Stimulated activated CD4-positive, alpha-beta T cell treated with anti-CD3 and anti-CD28 coated beads, Interleukin-1b, Interleukin-23, amount 100 ng/mL, for 24 hours (primary cell): ENCODE measurements at places on chromosomes 5 and 9.

DNA sequence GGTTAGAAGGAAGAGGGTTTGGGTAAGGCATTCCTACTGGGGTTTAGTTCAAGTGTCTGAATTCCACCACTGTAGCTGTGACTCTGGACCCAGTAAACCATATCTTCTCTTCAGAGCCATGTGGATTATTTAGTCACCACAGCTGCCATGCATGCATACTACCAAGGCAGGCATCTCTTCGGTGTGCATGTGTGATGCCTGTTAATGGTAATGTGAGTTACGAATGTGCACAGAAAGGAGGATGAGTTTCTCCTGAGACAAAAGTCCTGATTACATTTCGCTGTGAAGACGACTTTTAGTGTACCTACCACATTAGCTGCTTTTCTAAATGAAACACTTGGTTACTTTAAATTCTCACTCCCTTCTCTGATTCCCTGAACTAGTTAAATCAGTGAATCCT lies 9.3 kb downstream of the PBX3 start:
- no peak for DNase-seq

- no peak for DNase-seq
These were observed 56.3 kb downstream of the SPTLC1 start for GRCh38 chr9:92058723-92059444.

GRCh38 chr5:136506131-136506530 lies 140.8 kb upstream of the TRPC7 start:
- no peak for DNase-seq

GRCh38 chr9:93151097-93151784 lies 17.2 kb upstream of the NINJ1 start:
- DNase-seq = no peak

GRCh38 chr5:10903786-10904560 lies 142.9 kb upstream of the DAP start:
- no peak for DNase-seq

GRCh38 chr5:38267372-38267771 lies 9.0 kb downstream of the EGFLAM start:
- DNase-seq = no peak

- DNase-seq = peak; percentile 44
These were observed 47.6 kb downstream of the THBS4 start for GRCh38 chr5:80082731-80083100.

- DNase-seq = no peak
These were observed 216.2 kb upstream of the PIK3R1 start for GRCh38 chr5:67999391-67999790.

- DNase-seq = no peak
These were observed 9.4 kb upstream of the SLC12A2 start for GRCh38 chr5:128074171-128074570.

- DNase-seq = no peak
These were observed 427.1 kb upstream of the CHD1 start for GRCh38 chr5:99355881-99356280.

- no peak for DNase-seq
These were observed 388.6 kb upstream of the CDH6 start for GRCh38 chr5:30804739-30805505.

DNA sequence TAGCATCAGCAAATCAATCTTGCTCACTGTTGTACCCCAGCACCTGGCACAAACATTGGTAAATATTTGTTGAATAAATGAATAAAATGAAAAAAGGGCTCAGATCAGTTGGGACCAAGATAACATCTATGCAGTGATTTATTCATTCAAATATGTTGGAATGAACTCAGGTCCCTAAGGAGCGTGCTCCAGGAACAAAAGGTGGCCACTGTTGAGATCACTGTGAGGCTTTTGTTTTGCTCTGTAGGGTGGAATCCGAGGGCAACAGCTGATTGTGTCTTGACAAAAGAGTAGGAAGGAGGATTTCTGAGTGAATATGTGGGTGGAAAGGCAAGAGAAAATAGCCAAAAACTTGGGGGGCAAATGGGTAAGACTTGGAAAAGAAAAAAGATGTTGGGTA lies 89.7 kb downstream of the PPP2R2B start:
- no peak for DNase-seq

DNA sequence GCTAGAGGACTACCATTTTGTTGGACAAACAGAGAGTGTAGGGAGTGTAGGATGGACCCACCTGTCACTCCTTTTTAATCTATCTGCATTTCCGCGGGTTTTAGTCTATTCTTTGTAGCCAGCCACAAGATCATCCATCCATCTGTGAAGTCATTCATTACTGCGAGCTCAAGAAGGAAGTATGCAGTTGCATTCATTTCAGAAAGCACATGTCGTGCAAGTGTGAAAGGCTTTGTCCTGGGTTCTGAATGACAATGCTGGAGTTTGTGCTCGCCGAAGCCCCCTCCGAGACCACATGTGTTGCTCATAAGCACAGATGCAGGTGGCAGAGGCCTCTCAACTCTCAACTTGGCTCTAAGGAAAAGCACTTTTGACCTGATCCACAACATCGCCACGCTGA lies 70.3 kb upstream of the BASP1 start:
- no peak for DNase-seq

GRCh38 chr9:111615928-111616327 lies 15.2 kb upstream of the DNAJC25 start:
- no peak for DNase-seq

DNA sequence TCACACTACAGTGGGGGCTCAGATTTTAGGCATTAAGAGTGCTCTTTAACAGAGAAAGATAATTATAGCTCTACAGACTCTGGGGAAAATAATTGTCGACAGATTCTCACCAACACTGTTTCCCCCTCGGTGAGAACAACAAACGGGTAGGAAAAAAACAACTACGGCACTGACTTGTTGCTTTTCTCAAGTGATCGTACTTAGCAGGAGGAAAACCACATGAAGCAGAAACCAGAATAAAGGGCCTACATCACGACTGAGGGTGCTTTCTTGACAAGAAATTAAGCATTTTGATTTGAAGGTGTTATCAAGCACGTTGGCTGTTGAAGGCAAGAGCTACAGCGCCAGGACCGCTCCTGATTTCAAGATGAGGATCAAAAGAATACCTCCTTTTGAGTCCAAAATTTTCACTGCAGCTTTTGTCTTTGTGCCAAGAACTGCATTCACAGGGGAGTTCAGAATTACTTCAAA lies 27.2 kb upstream of the CER1 start:
- DNase-seq = no peak

- no peak for DNase-seq
These were observed 227.5 kb downstream of the AGTPBP1 start for GRCh38 chr9:85514256-85514655.

GRCh38 chr9:556199-556598 lies 285.3 kb upstream of the DMRT1 start:
- DNase-seq = no peak

GRCh38 chr5:10600626-10601245 lies 36.9 kb downstream of the ANKRD33B start:
- no peak for DNase-seq

DNA sequence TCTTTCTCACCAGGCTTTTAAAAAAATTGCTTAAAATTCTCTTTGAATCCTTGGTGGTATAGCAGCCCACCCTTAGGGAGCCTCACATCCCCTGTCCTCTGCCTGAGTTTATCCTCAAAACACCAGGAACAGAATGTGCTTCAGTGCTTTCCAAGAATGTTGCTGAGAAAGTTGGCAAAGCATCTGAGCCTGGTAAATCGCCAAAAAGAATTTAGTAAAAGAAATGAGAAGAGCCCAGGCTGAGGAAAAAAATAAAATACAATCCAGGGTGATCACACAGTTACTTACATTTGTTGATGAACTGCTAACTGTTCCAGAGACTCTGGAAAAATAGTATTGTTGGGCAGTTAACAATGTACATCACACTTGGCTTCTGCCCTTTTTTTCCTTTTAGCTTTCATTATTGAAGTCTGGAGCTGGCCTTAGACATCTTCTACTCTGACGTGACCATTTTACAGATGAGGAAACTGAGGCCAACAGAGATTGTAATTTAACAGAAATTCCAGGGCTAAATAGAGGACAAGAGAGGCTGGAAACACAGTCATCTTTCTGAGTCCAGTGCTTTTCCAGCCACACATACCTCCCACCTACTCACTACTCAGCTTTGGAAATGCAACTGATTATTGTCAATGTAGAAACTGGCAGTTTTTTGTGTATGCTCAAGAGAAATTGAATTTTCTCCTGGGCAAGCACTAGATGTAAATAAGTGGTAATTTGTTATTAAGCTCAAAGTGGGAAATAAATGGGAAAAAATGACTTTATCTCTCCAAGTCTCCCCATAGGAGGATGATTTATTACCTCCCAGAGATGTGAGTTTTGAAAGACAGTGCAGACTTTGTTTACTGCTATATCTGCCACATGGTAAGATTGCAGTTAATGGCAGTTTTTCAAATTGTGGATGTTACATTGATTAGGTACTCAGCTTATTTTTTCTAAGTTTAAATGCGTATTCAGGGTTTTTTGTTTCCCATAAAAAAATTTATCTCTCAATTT lies 86.7 kb upstream of the ALDH1A1 start:
- DNase-seq = no peak

DNA sequence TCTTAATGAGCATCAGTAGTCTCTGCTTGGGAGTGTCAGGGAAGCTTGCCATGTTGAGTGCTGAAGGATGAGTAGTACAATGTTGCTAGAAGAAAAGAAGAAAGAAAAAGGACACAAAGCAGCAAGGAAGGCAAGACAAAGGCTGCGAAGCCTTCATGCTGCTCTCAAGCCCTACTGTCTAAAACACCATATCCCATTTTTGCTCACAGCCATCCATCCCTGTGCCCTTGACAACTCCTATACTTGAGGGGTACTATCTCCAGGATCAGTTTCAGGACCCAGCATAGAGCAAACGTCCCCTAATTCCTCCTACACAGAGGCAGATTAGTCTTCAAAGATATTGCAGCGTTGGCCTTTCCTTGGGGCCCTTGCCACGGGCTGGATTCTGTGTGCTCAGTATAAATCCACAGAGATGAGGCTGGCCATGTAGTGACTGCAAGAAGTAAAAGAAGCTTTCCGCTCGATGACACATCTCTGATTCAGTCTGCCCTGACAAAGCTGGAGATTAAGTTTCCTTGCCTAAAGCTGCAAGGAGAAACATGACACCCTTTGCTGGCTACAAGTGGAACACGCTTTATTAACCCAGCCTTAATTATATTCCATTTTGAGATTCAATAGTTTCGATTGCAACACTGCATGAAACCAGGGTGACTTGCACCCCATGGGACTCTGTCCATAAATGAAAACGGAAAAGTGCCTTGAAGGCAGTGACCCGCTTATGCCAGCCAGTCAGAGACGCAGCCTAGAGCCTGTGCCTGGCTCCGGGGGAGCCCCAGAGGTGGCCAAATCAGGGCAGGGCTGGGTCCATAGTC lies 304.6 kb downstream of the ACTL7B start:
- no peak for DNase-seq

DNA sequence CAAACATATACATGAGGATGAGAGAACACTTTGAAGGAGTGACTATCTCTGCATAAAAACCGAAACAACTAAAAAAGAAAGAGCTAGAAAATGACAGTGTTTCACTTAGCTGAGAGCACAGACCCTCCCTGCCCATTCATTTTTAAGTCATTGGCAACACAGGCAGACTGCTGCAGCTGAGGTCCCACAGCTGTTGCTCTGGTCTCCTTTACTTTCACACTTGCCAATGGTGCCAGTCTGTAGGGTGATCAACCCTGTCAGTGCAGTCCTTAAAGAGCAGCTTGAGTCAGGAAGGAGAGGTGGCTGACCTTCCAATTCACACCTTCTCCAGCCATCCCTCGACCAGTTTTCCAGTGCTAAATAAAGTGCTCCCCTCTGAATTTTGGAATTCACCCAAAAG lies 508.3 kb upstream of the CCNG1 start:
- DNase-seq = no peak

- no peak for DNase-seq
These were observed 17.8 kb downstream of the TICAM2 start for GRCh38 chr5:115584501-115584900.

GRCh38 chr5:113776832-113777525 lies 263.5 kb downstream of the YTHDC2 start:
- no peak for DNase-seq

GRCh38 chr5:151151793-151152192 lies 5.8 kb downstream of the ANXA6 start:
- no peak for DNase-seq

DNA sequence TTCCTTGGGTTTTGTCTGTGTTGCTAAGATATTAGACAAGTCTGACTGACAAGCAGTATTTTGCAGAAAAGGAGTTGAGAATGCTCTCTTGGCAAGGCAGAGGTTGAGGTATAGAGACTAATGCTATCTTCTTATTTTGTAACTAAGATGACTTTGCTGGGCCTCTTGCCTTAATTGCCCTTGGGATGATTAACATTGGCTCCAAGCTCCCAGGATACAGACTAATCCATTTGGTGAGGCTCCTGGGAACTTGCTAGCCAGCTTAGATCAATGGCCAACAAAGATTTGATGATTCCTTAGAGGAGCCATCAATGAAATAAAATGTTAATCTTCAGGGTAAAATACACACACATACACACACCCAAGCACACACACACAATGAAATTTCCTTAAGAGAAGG lies 28.7 kb upstream of the AP3B1 start:
- no peak for DNase-seq

- DNase-seq = no peak
These were observed 20.8 kb upstream of the COL15A1 start for GRCh38 chr9:98922721-98923435.

DNA sequence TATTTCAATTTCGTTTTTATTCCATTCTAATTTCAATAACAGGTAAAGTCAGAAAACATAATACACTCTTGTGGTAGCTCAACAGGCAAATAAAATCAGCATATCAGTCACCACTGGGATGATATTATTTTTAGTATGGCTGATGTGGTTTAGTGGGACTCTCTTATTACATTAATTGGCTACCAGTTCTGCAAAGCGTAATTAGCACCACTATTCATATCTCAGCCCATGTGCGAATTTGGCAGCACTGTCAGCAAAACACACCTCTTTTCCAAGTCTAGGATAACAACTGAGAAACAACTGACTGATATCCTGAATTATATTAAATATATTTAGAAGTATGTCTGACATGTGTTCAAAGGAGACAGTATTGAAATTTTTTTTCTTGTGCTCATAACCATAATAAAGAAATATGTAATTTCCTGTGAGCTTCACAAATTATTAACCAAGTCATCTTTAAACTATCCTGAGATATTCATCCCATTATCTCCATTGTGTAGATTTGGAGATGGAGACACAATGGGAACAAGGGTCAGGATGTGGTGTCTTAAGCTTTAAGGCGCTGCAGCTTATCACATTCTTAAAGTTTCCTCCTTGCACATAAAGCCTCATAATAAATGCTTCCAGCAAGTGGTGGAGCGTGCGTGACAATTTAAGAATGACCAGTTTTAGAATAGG lies 212.4 kb downstream of the TLE1 start:
- no peak for DNase-seq

GRCh38 chr9:122810306-122810946 lies 10.5 kb downstream of the OR1K1 start:
- DNase-seq = peak; percentile 64

GRCh38 chr5:106827061-106827460 lies 843.7 kb downstream of the EFNA5 start:
- DNase-seq = no peak

DNA sequence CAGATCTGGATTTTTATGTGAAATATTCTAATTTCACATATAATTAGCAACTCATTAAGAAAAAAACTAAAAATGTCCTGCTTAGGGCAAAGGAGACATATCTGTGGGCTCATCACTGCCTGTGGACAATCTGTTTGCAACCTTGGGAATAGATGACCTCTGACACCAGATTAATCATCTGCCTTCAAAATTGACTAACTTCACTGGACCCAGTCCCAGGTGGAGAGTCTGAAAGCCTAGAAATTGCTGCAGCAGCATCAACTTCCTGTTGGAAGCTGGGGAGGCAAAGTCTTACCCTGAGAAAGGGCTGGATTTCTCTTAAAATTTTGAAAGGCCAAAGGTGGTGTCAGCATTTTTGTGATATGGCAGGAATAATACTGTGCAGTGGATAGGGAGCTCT lies 76.3 kb upstream of the TNC start:
- DNase-seq = no peak

- DNase-seq = no peak
These were observed 202.6 kb downstream of the PIK3R1 start for GRCh38 chr5:68418201-68418600.
